ENCODE measurements at places on chromosomes 2 and 18.
A peak's percentile ranks its signal among the peaks of the same experiment; 100 is the strongest.

DNA sequence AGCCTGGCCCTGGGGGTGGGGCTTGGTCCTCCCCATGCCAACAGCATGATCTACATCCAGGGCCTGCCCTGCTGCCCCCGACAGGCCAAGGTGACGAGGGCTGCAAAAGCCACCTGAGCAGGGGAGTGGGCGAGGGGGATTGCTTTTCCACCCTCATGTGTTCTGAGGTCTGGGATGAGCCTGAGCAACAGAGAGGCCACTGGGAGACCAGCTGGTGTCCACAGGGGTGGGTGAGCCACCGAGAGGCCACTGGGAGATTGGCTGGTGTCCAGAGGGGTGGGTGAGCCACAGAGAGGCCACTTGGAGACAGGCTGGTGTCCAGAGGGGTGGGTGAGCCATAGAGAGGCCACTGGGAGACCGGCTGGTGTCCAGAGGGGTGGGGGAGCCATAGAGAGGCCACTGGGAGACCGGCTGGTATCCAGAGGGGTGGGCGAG is 147.4 kb upstream of the GPC1 start:
- DNase-seq = no peak

GRCh38 chr2:48433682-48434081 is 96.3 kb upstream of the STON1 start:
- no peak for DNase-seq

- no peak for DNase-seq
These were observed 37.5 kb downstream of the CMPK2 start for GRCh38 chr2:6828299-6828584.

GRCh38 chr2:227312579-227312978 is 12.5 kb upstream of the MFF start:
- DNase-seq = no peak

DNA sequence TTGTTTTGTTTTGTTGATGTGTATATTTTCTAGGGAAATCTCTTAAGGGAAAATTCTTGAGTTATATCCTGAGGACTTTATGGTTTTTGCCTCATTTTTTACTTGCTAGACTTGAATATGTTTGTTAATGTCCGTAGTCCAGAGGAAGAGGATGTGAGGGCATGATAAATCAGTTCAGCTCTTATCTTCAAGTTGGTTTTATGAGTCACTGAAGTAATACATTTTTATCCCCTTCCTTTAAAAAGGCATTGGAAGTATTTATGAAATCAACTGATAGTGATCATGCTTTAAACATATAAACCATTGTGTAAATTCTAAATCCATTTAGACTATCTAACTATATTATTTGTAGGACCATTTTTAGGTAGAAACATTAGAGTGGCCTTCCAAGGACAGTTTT is 43.9 kb upstream of the CYBRD1 start:
- DNase-seq = no peak

DNA sequence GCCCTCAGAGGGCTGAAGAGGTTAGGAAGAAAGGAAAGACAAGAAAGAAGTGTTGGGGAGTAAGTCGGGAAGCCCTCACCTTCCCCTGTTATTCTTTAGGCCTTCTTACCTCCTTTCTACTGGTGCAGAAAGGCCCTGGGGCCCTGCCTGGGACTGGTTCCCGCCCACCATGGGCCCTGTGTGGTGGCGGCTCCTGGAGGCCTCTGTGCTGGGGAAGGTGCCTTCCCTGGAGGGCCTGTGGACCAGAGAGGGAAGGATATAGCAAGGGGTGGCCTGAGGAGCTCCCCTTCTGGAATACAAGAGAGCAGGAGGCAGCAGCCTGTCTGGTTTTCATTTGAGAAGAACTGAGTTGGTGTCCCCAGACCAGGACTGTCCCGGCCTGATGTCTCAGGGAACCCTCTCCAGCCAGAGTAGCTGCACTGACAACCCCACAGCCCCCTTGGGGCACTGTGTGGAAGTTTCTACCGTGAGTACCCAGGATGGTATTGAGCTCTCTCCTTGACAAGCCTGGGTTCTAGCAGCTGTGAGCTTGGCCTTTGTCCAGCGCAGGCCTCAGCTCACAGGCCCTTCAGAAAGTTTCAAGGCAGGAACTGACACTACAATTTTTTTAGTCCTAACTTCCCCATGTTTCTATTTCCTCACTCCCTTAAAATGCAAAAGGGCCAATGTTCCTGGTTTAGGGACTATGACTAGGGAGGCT is 47.1 kb downstream of the EFR3B start:
- DNase-seq = no peak

DNA sequence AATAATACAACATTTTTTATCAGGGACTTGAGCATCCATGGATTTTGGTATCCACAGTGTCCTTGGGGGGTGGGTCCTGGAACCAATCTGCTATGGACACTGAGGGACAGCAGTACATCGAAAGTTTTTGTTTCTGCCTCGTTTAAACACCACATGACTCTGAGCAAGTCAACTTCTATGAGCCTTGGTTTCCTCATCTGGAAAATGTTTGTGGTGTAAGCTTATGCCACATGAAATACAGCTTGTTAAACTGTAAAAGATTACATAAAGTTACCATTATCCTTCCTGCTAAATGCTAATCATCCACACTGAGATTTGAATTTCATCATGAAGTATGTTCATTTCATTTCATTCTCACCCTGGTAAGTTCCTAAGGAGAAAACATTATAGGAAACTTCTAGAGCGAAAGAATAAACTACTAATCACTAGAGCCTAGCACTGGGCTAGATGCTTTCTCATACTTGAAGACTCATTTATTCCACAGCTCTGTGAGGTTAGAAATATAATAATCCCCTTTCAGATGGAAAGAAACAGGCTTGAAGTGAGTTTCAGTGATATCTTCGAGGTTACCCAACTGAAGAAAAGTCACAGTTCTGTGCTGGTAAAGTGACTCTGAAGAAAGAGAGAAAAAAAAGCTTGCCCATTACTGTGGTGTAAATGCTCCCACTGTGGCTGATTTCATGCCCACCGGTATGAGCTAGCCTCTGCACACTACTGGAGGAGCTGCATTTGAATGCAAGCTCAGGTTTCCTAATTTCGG is 29.2 kb downstream of the MCFD2 start:
- DNase-seq = no peak

GRCh38 chr18:21943456-21943855 is 202.9 kb downstream of the MIB1 start:
- no peak for DNase-seq

DNA sequence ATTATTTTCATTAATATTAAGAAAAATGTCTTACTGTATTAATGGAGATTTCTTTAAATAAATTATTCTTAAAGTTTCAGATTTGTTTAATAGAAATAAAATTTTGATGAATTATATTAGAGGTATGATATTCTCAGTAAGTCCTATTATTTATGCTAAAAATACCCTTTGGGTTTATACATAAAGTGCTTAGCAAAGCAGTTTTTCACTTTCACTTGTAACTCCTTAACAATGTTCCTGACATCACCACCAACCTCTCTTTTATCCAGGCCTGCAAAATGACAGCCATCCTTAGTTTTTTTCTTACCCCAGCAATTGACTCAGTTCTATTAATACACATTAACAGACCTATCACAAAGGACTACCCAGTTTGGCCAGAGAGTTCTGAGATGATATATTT is 170.4 kb downstream of the CD226 start:
- no peak for DNase-seq

DNA sequence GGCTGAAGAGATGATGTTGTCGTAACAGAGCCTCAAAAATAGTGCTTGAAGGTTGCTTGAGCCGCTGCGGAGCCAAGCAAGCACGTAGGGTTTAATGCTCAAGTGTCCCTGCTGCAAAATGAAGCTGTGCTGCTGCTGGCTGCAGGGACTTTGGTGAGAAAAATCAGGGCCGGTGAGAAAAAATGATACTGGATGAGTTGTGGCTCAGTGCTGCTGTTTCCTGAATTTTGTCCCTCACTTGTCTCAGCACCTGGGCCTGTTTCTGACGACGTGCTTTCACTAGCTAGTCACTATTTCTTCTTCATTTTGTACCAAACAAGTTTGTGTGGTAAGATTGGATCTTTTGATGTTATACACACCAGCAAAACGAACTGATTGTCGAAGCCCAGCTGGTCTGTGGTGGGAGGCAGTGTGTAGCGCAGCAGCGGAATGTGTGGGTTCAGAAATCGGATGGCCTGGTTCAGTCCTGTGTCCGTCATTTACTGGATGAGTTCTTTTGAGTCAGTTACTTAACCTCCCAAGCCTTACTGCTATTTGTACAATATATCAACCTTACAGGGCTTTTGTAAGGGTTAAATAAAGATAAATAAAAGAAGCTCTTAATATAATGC is 172.8 kb upstream of the FOSL2 start:
- DNase-seq = no peak

GRCh38 chr2:6780765-6781274 is 84.9 kb downstream of the CMPK2 start:
- DNase-seq = no peak

DNA sequence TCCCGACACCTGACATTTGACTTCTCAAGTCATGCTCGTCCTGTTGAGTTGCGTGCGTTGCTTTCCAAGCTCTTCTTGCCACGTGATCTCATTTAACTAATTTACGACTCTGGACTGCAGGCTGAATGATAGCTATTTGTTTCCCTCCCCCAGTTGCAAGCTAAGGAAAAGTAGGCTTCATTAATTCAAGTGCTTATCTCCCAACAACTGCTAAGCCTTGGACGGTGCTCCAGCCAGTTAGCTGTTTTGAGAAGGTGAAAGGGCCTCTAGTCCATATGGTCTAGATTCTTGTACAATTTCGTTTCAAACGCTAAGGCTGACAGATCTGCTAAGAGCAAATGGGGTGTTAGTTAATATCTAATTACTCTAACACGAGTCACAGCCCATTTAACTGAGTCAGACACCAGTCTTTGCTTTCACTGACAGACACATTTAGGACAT is 21.1 kb downstream of the GPR45 start:
- no peak for DNase-seq

- peak; percentile 30 for DNase-seq
These were observed 2.4 kb upstream of the LDLRAD4 start for GRCh38 chr18:13216092-13216582.

- DNase-seq = no peak
These were observed 26.3 kb upstream of the CRIM1 start for GRCh38 chr2:36329251-36329650.

DNA sequence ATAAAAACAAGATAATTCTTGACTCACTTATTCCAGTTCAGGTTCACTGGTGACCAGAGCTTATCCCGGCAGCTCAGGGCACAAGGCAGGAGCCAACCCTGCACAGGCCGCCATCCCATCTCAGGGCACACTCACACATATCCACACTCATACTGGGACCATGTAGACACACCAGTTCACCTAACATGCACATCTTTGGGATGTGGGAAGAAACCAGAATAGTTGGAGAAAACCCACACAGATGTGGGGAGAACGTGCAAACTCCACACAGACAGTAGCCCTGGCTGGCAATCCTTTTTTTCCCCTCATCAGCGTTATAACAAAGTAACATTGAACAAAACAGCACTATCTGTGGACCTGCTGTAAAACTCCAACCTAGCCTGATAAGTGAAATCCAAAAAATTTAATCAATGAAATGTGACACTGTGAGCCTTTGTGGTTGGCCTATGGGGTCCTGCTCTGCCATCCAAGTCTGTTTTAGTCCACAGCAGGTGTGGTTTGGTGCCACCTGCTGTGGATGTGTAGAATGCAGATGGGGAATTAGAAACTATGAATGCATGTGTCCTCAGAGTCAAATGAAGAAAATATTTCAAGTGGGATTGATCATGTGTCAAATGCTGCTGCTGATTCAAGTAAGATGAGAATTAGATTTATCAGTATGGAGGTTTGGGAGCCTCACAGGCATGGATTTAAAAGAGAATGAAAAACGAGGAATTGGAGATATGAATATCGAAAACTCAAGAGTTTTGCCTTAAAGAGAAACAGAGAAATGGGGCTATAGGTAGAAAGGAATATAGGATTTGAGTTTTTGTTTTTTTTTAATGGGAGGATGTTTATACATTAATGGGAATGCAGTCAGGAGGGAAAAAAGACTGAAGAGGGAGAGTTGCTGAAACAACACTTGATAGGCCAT is 47.0 kb downstream of the UGP2 start:
- peak; percentile 20 for DNase-seq

All from CD4-positive, alpha-beta T cell (primary cell).